ENCODE measurements at places on chromosomes 2 and 18.

DNA sequence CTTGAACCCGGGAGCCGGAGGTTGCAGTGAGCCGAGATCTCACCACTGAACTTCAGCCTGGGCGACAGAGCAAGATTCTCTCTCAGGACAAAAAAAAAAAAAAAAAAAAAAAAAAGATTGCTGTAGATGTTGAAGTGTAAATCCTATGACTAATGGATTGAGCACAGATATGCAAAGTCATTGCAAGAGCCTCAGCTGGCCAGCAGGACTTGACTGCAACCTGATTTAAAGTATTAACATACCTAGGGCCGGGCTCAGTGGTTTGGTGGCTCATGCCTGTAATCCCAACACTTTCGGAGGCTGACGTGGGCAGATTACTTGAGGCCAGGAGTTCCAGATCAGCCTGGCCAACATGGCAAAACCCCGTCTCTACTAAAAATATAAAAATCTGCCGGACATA, 103.4 kb upstream of the MSH2 start:
- DNase-seq = peak; percentile 71

DNA sequence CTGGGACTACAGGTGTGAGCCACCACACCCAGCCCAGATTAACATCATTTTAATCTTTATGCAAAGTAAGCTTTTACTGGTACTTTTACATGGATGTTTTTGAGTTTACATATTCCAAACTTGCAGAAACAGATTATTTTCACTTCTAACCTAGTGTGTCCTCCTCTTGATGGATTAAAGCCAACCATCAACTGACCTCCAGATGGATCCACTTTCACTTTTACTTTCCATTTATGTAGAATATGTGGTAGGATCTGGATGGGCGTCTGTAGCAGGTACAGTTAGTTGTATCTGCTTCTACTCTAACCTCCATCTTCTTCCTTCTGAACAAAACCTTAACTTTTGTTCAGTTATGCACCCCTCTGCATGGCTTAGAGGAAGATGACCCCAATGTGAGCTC, 264.1 kb downstream of the CDH20 start:
- no peak for DNase-seq

DNA sequence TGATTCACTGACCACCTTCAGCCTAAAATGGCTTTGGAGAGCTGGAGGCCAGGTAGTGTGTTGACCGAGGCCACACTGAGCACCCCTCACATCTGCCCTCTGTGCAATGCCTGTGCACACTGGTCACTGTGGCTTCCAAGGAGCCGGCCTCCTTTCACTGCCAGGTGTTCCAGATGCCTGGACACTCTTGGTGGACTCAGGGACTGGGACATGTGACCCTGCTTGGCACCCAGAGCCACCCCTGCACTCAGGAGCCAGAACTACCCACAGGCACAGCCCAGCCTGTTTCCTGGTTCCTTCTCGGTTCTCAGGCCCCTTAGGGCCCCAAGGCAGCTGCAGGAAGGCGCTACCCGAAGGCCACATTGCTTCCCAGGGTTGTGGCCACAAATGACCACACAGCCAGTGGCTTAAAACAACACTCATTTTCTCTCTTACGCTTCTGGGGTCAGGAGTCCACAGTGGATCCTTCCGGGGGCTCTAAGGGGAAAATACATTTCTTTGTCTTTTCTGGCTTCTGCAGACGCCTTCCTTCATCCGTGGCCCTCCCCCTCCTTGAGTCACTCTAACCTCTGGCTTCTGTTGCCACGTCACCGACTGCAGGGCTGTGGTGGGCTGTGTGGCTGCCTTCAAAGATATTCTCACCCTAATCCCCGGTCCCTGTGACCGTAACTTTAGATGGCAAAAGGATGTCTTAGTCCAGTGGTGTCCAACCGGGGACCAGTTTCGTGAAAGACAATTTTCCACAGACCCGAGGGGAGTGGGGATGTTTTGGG, 78.6 kb downstream of the ASB1 start:
- no peak for DNase-seq

DNA sequence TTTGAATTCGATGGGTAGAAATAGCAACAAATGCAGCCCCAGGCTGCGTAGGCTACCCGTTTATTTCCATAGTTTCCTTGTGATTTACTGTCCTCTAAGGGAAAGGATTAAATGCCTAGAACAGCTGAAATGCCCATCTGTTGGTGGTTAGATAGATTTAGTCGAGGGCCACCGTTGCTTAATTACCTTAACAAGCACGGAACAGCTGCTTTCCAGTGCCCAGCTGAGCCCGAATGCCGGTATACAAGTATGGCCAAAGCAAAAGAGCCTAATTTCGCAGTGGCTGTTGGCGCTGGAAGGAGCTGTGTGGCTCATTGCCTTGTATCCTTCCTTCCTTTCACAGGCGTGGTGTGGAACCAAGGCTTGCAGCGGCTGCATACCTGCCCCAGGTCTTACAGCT, 109.1 kb downstream of the CABLES1 start:
- DNase-seq = no peak

GRCh38 chr2:108988796-108989713, at the start of gene EDAR:
Gene EDAR (minus strand): TSS chr2:108989220. CDS start chr2:108931014, 58,206 bp downstream.
- DNase-seq = peak; percentile 59

- no peak for DNase-seq
Observed at GRCh38 chr2:3313781-3314375, 63.7 kb downstream of the EIPR1 start.
